ENCODE measurements at places on chromosomes 7 and 10. TPM values are rescaled to one million over a fixed set of nuclear protein-coding genes. Genes with fewer than 3 reads are reported as not detected.

The AQP1 gene
- total RNA-seq = 2.3 TPM

GRCh38 chr7:72159911-72160310 is 252.2 kb downstream of the CALN1 start:
- no peak for DNase-seq

DNA sequence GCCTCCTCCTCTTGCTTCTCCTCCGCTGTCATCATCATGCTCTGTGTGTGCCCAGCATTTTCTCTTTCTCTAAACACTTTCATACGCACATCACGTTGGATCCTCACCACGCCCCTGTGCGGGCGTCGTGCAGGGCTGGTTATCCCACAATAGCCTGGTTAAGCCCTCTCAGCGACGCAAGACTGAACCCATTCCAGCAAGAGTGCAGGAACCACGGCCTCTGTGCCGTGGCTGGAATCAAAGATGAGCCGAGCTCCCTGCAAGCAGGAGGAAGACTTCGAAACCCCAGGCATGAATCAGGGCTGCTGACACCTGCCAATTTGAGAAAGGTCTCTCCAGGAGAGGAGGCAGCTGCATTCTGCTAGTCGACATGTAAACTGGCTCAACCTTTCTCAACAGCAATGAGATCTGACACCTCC is 74.8 kb upstream of the FOXK1 start:
- no peak for DNase-seq

DNA sequence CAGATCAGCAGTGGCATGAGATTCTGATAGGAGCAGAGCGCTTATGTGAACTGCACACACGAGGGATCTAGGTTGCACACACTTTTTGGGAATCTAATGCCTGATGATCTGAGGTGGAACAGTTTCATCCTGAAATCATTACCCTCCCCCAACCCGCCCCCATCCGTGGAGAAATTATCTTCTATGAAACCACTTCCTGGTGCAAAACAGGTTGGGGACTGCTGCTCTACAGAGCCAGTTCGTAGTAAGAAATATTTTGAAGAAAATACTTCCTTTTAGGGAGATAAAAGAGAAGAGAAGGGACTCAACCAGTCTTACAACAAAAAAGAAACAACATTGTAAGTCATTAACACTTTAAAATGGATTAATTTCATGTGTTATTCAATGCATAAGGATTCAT is 1308.2 kb downstream of the GATA3 start:
- no peak for DNase-seq

DNA sequence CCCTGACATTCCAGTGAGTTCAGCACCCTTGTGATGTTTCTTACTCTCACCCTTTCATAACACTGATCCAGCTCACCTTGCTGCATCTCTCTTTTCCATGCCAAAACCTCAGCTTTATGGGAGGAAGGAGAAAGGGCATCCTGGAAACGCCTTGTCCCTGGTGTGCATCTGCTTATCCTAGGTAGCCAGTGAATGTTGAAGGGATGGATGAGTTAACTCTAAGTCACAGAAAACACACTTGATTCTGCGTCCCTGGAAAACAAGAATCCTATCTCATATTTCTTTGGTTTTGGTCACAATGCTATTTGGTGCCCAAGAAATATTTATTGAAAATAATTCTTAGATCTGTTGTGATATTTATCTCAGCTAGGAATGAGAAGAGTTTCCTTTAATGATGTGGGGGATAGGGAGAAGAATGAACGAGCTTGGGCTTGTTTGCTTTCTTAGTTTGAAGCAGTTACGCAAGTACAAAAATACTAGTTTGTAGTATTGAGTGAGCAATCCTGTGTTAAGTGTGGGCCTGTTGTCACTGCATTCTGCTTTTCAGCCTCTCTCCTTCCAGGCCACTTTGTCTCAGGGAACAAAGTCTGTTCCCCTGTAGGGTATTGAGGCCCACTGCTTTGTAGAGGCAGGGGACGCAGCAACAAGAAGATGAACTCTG is 126.5 kb downstream of the ARID5B start:
- DNase-seq = no peak

Data from cerebellum (tissue), 4 donors.